ENCODE measurements at places on chromosomes 7 and 10.

DNA sequence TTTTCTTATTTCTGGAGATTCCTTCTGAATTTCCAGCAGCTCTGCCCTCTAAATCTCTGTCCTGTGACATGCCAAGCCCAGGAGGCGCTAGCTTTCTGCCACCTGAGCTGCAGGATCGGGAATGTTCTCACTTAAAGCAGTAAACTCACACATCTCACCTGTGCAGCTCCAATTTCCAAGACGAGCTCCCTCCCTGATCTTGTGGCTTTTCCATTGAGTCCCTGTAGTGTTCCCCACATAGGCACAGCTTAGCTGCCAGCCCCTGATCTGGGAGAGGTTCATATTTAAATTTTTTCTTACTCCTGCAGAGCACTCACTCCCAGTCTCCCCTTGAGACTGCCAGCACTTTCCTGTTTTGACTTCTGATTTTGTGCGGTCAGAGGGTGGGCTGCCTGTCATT is 479.3 kb downstream of the GLRX3 start:
- DNase-seq, result no peak

DNA sequence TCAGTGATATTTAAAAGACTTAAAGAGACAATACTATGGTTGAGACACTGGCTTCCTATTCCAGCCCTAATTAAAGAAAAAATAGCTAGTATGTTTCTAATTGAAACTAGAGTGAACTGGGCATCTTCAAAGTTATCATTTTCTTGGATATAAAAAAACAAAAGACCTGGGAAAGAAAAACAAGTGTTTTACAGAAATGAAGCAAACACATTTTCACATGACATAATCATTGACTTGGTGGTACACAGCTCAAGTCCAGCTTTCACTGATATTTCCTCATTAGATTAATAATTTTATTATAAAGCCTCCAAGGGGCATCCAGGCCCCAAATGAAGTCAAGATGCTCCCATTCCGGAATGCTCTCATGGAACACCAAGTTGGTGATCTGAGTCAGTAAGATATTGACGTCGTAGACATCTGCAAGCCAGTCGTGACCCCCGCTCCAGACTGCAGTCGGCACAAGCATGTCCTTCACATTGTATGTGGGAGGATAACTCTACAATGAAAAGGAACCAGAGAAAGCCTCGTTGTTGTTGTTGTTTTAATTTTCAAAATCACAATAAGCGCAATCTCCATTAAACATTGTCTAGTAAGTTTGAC is 7.5 kb upstream of the CH25H start:
- DNase-seq, result no peak

DNA sequence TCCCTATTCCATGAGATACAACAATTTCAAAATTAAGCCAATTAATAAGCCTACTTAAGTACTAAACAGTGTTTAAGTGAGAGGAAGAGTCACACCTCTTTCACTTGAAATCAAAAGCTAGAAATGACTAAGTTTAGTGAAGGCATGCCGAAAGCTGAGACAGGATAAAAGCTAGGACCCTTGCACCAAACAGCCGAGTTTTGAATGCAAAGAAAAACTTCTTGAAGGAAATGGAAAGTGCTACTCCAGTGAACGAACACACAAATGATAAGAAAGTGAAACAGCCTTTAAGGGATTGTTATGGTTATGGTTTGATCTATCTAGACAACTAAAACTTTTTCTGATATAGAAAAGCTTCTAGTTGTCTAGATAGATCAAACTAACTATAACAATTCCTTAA is 135.4 kb upstream of the KMT2E start:
- no peak for DNase-seq

GRCh38 chr7:87497482-87497881 is 22.0 kb upstream of the ABCB4 start:
- no peak for DNase-seq

- DNase-seq, result no peak
Measured at GRCh38 chr10:86344281-86344680, 22.3 kb downstream of the GRID1 start.

DNA sequence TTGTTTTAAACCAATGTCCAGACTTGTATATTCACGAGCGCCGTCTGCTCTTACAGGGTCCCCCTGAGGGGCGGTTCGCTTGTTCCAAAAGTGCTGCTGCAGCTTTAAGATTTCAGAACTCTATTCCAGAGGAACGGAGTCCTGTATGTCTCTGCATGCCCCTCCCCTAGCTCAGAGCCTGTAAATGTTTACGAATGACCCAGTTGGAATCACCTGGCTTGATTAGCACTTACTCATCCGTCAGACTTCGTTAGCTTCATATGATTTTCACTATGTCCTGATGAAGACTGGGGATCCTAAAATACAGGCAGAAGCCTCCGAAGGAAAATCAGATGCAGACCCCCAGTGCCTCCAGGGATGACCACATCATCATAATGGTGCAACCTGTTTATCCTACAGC is 4.5 kb upstream of the CHST15 start:
- no peak for DNase-seq

DNA sequence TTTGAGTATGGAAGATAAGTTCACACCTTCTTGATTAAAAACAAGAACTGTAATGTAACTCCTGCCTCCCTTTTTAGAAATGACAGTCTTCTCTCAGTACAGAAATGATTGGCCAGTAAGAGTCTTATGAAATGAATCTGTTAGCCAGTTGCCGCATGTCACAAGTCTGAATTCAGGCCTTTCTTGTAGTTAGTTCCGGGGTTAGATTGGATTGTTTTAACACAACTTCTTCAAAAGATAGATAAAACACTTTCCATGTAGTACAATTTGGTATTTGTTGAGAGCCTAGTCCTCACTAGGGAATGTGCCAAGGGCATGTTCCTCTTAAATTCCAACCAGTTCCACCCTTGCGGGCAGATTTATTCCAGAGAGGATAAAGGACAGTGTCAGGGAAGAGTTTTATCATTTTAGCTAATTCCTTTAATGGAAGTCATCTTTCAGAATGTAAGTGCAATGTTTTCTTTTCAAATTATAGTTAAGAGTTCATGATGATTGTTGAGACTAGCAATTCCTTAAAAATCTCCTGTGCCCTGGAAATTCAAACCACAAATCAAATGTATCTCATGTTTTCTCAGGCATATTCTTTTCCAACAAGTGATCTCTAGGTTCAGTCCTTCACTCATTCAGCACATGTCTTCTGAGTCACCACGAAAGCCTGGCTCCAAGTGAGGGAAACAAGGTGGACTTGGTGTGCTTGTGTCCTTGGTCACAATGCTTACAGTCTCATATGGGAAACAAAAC is 4.1 kb downstream of the FHIP2A start:
- DNase-seq, result peak; percentile 80

DNA sequence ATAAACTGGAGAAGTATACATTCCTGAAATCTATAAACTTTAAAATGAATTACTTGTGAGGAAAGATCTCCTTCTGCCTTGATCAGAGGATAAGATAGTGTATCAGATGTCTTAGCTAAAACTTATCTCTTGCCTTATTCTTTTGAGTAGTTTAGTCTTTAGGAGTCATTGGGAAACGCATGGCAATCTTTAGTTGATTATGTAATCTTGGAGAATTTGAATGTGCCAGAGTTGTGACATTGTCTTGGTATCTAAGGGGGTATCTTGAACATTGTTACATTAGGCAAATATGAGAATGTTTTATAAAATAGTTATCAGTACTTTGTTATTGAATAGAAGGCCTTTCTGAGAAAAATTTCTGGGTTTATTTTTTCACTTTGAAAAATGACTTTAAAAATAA is 61.6 kb upstream of the ADRA2A start:
- DNase-seq, result no peak

DNA sequence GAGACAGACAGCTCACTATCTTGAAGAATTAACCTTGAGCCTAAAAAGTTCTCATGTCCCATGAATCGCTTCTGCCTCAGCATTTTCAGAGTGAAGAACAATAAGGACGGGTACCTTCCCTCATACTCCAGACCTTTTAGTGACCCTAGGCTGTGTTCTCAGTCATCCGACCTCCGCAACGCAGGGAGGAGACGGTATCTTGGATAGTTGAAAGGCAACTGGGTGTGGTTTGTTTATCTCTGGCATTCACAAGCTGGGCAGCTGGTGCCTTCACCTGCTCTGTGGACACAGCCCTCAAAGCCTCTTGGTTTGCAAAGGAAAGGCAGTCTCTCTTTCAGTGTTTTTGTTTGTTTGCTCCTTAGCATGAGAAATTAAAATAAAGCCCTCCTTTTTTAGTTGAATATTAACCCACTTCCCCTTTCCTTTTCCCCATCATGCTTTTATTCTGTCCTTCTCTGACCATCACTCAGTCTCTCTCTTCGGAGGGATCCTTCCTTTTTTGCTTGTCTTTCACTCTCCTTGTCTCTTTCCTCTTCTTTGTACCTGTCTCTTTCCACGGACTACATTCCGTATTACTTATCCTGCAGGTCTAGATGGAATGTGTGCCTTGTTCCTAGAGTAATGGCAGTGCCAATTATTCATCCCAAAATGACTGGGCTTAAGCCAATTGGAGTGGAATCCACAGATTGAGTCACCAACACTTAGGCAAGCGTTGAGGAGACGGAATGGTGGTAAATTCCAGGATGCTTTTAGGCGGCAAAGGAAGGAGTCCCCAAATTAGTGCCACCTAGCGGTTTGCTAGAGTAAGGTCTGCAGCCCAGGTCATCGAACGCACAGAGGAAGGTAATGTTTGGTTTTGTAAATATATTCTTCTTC is 45.8 kb downstream of the PRR15 start:
- DNase-seq, result no peak

- no peak for DNase-seq
Measured at GRCh38 chr10:57992321-57993077, 275.2 kb downstream of the IPMK start.

DNA sequence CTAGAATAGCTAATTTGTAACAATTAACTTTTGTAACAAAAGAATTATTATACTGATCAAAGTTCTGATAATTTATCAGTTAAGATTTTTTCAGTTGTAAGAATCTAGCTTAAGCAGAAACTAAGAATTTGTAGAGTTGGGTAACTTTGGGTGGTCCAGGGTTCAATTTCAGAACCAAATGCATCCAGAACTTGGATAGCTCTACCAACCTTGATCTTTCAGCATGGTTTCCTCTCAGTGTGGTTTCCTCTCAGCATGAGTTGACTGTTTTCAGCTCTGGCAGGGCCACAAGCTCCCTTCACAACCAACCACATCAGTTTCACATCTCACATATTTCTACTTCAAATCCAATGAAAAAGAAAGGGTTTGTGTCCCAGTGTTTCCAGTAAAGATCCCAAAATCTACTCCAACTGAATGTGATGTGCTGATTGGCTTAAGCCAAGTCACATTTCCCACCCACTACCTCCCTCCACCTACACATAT is 3.3 kb upstream of the FAS start:
- no peak for DNase-seq

- peak; percentile 81 for DNase-seq
Measured at GRCh38 chr10:63115732-63116383, 17.3 kb upstream of the NRBF2 start.

GRCh38 chr10:129777687-129778086 is 186.4 kb downstream of the EBF3 start:
- DNase-seq, result no peak

DNA sequence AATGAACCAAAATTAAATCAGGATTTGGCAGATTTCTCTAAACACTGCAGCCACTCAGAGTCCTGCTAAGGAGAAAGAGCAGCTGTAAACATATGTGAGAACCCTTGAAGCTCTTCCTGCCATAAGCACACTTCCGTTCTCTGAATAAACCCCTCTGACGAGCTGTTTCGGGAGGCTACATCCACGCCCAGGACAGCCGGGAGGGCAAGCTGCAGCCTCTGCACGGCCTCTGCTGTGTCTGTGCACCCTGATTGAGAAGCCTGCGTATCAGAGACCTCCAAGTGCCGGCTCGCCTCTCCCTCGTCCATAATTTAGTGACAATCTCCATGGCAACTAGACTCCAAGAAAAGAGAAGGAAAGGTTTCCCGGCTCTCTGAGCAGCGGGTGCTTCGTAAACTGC is 114.4 kb downstream of the PTPRN2 start:
- DNase-seq, result peak; percentile 63

GRCh38 chr7:45036796-45037195 is 36.8 kb downstream of the CCM2 start:
- DNase-seq, result no peak

DNA sequence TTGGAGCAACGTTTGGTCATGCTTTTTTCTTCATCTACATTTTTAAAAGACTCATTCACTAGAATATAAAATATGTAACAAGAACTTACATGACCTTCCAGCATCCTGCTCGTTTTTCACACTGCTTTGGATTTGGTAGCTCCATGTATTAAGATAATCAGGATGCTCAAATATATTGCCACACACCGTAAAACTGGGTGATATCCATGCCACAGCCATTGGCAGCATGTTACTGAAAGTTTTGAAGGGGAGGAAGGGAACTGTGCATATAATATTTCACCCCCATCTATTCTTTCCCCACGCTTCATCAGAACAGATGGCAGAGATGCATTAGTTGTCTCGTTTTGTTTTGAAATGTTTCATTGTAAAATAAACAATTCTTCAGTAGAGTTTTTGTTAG is 158.2 kb downstream of the RNLS start:
- no peak for DNase-seq

- DNase-seq, result no peak
Measured at GRCh38 chr10:30062582-30062981, 3.2 kb upstream of the JCAD start.

DNA sequence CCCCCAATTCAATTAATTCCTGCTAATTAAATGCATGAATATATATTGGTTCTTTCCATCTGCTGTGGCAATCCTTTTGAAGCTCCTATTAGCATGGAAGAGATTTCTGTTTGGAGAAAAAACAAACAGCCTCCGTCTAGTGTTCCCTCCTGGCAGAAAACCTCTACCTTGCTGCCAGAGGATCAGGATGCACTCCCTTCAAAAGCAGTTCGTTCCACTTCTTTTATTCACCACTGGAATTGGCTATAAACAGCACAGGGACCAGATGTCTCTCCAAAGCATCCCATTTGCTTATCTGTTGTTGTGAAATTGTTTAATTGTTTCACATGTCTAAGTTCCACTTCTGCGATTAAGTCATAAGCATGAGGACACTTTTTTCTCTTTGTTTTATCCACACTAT is 77.8 kb upstream of the PTN start:
- DNase-seq, result no peak

- DNase-seq, result no peak
Measured at GRCh38 chr7:139571651-139572050, 48.2 kb downstream of the CLEC2L start.

GRCh38 chr7:20776942-20777341 is 9.7 kb downstream of the SP8 start:
- no peak for DNase-seq

GRCh38 chr7:140074780-140075179 is 12.0 kb upstream of the PARP12 start:
- DNase-seq, result no peak

GRCh38 chr10:343231-344220 is 208.3 kb downstream of the ZMYND11 start:
- no peak for DNase-seq

All from muscle of back (tissue), 13 donors.